ENCODE measurements at places on chromosomes 4 and X.

- no peak for DNase-seq
Measured at GRCh38 chrX:52261125-52261462, 76.4 kb downstream of the MAGED4 start.

DNA sequence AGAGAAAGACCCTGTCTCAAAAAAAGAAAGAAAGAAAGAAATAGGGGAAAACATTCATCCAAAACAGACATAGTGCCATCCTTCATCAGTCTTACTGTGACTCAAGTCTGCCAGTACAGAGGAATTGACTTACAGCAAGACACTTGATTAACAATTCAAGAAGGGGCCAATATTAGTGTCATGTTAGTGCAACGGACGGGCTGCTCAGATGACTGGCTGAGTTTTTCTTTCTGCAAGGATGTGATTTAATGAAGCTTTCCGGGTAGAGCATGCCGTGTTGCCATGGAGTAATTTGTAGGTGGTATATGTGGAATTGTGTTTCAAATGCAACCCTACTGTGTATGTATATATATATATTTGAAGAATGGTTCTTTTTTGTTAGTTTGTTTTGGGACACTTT lies 12.6 kb upstream of the MFAP3L start:
- DNase-seq: no peak

- no peak for DNase-seq
Measured at GRCh38 chrX:106246511-106246910, 78.4 kb downstream of the PWWP3B start.

DNA sequence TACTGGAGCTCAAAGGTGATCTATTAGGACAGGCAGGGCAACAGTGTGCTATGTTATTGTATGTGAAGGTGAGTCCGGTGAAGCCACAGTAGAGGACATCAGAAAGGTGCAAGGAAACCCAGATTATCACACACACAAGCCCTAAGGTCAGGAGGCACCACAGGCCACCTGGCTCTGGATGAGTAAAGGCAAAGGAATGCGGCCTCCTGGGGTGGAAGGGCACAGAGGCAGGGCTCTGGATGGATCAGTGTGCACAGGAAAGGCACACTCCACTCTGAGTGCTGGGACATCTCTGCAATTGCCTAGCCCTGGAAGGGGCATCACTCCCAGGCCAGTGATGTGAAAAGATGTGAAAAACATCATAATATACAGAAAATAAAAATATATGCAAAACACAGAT lies 683.5 kb downstream of the TRIML1 start:
- DNase-seq: no peak

- DNase-seq: no peak
Measured at GRCh38 chr4:110678517-110679227, 55.8 kb upstream of the PITX2 start.

Measured in retina (tissue), 1 donor.